ENCODE measurements at places on chromosomes 1 and 21.

- no peak for DNase-seq
Observed at GRCh38 chr1:170630977-170631376, 33.0 kb upstream of the PRRX1 start.

- DNase-seq = no peak
Observed at GRCh38 chr1:75768016-75768415, 18.0 kb upstream of the RABGGTB start.

DNA sequence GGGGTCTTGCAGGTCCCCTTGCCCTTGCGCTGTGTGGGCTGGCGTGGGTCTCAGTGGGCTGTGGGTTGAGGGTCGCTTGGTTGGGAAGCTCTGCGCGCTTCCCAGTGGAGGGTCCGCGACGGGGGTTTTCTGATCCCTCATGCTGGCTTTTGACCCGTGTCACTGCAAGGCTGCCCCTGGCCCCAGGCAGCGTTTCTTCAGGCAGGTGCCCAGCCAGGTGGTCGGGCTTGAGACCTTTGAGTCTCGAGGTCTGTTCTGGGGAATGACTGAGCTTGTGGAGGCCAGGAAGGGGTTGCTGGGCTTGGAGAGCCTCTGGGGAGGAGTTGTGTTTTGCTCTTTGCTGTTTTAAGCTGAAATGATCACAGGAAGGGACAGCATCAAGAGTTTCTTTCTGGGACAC is 5.3 kb downstream of the SKI start:
- no peak for DNase-seq

DNA sequence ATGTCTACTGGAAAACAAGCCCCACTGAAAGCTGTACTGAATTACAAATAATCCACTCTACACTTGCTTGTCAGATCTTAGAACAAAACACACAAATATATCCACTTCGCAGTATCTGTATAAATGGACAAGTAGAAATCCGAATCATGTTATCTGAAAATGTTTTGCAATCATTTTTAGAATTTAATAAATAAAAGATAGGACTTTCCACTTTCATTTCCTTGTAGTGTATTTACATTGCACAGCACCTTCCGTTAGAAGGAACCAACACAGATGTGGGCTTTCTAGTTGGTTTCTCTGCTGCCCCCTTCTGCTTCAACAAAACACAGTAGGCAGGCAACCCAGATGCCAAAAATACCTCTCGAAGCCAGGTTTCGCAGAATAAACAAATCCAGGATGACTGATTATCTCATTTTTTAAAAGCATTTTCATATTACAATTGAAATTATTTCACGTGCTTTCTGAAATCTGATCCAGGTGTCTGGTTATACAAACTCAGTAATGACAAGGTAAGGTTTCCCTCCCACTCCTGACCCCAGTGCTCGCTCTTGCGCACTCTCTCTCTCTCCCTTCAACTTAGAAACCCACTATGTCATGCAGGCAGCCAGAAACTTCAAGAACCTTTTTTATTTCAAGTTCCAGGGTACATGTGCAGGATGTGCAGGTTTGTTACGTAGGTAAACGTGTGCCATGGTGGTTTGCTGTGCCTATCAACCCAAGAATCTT is 389.9 kb downstream of the SMYD3 start:
- peak; percentile 67 for DNase-seq

DNA sequence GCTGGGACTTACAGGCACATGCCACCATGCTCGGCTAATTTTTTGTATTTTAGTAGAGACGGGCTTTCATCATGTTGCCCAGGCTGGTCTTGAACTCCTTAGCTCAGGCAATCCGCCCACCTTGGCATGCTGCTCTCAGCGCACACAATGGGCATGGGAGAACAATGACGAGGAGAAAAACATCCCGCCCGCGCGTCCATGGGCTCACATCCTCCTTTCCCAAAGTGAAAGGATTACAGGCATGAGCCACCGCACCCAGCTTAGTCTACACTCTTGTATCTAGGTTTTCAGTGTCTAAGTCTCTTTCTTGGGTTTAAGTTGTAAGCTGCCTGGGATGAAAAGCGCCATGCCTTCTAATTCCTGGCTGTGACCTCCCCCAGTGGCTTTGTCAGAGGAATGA is 37.9 kb downstream of the CDK18 start:
- DNase-seq = no peak

GRCh38 chr1:198969981-198970380 is 331.1 kb downstream of the PTPRC start:
- DNase-seq = no peak

- DNase-seq = no peak
Observed at GRCh38 chr1:72280711-72281110, 1.6 kb downstream of the NEGR1 start.

- no peak for DNase-seq
Observed at GRCh38 chr21:43906585-43907370, 41.8 kb downstream of the AGPAT3 start.

GRCh38 chr21:41931041-41931451 is 22.8 kb downstream of the C2CD2 start:
- DNase-seq = no peak

DNA sequence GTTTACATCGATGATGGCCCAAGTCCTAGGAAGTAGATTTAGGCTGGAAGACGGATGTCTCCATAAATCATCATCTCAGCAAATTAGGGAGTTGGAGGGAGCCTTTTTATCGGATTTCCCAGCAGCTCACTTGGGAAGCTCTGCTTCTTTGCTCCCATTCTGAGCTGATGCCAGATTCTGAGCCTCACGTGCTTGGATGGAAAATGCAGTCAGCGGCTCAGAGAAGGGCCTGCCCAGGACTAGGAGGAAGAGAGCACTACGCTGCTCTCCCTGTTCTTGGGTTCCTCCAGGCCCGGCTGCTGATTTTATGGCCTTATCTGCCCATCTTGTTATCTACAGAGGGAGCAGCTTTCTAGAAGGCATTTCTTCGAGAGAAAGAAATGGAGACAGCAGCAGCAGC is 42.0 kb downstream of the UBIAD1 start:
- no peak for DNase-seq

DNA sequence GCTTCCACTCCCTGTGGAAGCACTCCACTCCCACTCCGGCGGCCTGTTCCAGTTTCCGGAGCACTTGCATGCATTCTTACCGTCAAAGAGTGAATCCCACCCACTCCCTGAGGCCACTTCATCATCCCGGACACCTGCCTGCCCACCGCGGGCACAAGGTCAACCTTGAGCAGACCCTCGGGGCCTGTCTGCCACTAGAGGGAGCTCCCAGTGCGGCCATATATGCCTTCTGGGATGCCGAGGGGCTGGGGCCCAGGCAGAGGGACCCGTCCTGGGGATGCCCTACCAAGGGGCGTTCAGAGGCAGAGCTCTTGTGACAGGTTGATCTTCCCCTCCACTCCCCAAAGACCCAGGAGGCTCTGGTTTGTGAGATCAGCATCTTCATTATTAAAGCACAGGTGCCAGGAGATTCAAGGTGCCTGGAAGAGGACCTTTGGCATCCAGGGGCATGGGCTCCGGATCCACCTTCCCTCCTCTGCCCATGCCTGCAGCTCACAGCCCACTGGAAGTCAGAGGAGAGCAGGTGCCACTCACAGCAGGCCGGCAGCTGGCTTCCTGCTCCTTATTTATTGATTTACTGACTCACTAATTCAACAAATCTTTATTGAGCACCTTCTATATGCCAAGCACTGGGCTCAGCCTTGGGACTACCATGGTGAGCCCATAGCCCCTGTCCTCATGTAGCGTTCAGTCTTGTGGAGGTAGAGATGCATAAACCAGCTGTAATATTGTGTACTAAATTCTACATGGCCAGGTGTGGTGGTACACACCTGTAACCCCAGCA is 47.3 kb downstream of the UBIAD1 start:
- peak; percentile 58 for DNase-seq

DNA sequence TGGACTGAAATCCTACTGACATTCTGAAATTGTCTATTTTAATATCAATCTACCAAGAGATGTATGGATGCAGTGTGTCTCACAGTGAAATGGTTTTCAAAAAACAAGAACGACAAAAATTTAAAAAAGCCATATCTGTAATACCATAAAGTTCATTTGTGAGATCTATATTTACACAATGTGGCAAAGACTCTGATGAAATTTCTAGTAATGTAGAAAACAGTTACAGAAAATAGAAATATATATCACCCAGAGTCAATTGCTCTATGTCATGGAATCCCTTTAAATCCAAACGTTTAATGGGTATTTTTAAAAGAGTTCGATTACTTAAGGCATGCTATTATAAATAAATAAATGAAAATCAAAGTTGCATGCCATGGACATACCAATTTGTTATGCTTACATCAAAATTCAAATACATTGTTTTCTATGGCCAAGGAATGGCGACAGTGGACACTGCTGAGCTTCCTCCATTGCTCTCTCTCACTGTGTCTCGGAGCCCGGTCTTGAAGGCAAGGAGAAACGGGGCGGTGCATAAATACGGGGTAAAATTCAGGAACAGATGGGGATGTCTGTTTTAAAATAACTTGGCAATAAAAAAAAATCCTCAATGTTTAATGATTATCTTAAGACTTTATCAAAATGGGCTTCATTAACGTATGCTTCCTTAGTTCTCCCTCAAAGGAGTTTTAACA is 37.0 kb upstream of the SAMSN1 start:
- no peak for DNase-seq

- no peak for DNase-seq
Observed at GRCh38 chr1:232968391-232968790, 18.0 kb downstream of the NTPCR start.

DNA sequence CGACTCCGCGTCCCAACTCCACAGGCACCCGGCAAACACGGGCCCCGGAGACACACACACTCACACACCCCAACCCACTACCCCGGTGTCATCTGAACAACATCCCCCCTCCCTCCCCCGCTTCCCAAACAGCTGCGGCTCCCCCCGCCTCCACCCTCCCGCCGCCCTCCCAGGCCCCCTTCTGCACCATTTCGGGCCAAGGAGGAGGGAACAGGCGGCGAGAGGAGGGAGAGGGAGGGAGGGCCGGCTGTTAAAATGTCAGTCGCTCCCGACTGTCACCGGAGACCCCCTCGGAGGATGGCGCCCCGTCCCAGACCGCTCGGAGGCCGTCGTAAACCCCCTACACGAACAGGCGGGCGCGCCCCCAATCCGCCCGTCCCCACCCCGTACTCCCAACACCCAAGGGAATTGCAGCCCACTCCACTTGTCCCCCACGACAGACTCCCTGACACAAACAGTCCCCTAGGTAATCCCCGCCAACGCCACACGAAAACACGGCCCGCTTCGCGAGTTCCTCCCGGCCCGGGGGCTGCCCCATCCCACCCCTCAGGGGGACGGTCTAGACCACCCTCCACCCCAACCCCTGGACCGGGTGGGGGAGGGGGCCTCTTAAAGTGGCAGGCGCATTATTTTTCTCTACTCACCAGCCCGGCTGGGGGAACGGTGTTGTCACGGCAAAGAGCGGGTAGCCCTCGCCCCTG is 583 bp downstream of the MEF2D start:
- DNase-seq = peak; percentile 54

- DNase-seq = no peak
Observed at GRCh38 chr21:46000731-46001641, 19.4 kb downstream of the COL6A1 start.

DNA sequence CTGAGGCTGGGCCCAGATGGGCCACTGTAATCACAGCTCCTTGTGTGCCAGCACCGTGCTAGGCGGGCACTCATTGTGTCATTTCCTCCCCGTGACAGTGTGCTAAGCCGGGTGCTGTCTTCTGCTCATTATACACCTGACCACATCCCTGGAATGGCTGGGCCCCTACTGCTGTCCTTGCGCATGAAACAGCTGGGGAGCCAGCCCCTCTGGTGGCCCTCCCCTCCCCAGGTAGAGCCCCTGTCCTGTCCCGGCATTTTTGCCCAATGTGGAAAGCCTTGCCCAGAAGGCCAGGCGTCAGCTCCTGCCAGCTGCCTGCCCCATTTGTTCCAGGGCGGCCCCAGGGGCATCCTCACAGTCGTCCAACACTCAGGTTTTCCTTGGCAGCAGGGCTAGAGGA is 107.4 kb upstream of the CASZ1 start:
- peak; percentile 56 for DNase-seq

GRCh38 chr1:202249846-202250245 is 56.2 kb downstream of the LGR6 start:
- DNase-seq = no peak

- DNase-seq = peak; percentile 96
Observed at GRCh38 chr1:48471691-48472576, at the start of gene SPATA6. TSS of gene SPATA6 (minus strand) at chr1:48472204. CDS start at chr1:48472008, 196 bp downstream.

- no peak for DNase-seq
Observed at GRCh38 chr1:53585565-53585964, 126.4 kb downstream of the DMRTB1 start.

DNA sequence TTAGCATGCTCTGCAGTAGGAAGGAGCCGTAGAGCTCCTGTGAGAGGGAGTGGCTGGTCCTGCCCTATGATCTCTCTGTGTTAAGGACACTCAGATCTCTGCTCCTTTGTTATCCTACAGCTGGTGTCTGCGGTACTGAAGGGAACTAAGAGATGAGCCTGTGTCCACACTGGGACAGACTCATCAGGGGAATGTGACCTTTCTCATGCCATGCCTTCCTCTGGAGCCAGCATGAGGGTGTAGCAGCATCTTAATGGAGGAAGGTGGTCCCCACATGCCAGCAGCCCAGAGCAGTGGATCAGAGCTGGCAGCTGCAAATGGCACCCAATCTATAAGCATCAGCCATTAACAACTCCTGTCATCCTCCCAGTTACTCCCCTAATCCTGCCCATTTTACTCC is 24.7 kb upstream of the GUCA2B start:
- DNase-seq = no peak

DNA sequence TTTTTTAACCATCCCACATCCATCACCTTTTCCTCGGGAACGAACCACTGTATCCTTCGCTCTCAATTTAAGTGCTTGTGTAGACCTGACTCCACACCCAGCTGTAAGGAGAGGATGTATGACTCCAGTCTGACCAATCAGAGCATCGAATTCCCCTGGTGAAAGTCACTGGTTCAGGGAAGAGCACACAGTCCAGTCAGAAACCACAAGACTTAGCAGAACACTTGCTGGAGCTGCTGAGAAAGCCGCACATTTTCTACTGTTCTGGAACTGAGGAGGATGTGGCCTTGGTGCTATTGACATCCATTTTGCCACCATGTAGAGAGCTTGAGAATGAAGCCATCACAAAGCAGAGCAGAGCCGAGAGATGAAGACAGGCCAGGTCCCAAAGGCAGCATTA is 59.9 kb upstream of the CNN3 start:
- DNase-seq = no peak
